ENCODE measurements at places on chromosomes 4 and X.

- DNase-seq = no peak
These were observed 204.9 kb downstream of the MAD2L1 start for GRCh38 chr4:119861731-119862130.

- no peak for DNase-seq
These were observed 186.2 kb downstream of the ANKRD50 start for GRCh38 chr4:124526331-124526730.

DNA sequence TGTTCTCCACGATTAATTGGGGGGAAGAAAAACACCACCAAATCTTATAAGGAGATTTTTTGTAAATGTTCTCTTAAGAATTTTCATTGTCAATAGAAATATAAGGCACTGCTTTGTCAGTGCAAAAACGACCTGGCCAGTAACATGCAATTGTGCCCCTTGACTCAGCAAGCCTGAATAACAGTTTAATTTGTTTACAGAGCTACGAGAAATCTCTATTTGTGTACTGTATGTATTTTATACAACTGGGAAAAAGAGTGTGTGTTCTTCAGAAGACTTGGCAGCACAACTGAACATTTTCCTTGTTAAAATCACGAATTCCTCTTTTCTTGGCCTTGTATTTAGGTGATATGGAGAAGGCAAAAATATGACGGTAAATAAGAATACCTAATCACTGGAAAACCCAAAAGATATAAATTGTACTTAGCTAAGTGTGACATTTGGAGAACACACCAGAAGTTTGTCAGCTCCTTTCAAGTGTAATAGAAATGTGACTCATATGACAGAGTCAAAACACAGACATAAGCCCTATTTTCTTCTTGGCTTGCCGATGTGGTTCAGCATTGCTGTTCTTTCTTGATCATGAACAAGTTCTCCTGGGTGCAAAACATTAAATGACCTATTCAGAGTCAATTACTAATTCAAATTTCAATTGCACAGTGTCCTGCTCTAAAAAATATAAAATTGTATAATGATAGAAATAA lies 945.0 kb upstream of the INTU start:
- no peak for DNase-seq

GRCh38 chr4:125808570-125808969 lies 493.8 kb downstream of the FAT4 start:
- DNase-seq = no peak

- DNase-seq = no peak
These were observed 118.8 kb downstream of the CHRNA9 start for GRCh38 chr4:40453912-40454311.

GRCh38 chr4:122334828-122335227 lies 44.0 kb upstream of the ADAD1 start:
- DNase-seq = no peak

DNA sequence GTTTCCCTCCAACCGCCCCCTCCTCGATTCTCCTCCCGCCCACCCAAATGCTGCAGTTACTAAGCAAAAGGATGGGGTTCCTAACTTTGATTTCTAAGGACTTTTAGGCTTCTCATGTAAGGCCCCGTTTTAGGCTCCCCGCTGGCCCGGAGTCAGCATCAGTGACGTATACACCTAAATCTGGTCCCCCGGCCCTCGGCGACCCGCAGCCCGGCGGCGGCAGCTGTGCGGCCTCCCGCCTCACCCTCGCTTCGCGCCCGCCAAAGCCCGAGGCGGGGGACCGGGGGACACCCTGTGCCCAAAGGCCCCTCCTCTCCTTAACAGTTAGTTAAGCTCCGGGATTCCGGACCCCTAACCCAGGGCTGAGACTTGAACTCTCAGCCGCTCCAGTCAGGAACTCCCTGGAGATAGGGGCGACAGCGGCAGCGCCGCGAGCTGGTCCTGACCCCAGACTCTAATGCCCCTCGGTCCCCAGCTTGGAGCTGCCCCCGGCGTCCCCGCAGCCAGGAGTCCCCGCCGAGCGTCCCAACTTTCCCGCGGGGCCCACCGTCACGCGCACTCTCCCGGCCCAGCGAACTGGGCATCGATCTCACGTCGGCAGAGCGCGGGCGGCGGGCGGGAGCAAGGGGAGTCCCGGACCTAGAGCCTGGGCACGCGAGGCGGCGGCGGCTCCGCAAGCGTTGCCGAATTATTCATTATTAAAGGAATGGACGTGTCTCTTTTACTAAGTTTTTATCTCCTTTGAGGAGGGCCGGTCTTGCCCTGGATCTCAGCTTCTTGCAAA lies 1.5 kb upstream of the NR3C2 start:
- DNase-seq = no peak

DNA sequence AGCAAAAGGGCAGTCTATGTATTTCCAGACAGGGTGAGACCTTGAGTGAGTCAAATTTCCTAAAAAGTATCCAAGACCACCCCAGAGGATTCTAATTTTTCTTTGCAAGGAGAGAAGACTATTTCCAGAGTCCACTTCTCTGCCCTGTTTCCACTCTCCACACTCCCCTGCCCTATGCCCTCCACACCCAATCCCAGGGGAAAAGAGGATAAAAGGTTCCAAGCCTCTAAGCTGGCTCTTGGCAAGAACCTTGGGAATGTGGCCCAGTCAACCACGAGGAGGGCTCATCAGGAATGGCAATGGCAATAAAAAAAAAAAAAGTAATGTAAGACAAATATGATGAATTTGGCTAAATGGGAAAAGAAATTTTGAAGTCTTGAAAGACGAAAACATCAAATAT lies 65.9 kb downstream of the SRPX start:
- DNase-seq = no peak

DNA sequence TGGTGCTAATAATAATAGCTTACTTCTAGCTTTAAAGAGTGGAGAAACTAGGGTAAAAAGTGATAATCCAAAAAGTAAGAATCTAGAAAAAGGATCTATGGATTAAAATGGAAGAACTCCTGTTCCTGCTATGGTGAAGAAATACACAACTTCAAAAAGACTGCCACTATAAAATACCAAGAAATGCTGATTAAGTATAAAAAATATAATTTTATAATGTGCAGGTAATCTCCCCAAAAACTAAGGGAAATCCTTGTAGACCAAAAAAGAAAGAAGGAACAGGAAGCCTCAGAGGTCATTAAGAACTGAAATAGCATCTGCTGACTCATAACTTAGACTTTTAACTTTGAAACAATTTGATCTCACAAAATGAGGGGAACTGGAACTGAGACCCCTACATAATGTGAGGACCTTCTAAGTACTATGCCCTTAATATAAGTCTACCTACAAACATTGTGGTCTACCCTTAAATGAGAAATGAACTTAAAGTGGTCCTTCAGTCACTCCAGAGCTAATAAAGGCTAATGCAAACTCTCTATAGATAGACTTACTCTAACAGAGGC lies 50.6 kb upstream of the SRPX start:
- no peak for DNase-seq

DNA sequence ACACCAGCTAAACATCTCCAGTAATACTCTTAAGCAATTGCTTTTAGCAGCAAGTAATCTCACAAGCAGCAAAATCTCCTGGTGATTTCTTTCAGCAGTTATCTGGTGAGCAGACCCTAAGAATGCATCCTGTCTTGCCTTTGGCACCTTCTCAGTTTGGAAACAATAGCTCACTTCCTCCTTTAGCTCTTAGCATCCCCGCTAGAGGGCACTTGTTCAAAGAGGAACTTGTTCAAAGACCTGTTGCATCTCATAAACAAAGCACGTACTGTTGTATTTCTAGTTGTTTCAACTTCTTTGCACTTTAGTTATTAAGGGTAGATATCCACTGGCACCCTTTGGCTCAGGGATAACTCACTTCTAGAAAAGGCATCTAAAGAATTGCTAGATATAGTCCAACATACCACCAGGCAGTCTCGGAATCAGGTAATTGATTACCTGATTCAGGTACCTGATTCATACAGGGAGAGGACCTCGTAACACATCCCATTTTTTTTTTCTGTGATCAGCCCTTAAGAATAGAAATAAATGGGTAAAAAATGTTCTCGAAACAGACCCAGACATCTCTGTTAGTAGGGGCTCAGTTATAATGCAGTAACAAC lies 81.9 kb upstream of the QRFPR start:
- DNase-seq = no peak

DNA sequence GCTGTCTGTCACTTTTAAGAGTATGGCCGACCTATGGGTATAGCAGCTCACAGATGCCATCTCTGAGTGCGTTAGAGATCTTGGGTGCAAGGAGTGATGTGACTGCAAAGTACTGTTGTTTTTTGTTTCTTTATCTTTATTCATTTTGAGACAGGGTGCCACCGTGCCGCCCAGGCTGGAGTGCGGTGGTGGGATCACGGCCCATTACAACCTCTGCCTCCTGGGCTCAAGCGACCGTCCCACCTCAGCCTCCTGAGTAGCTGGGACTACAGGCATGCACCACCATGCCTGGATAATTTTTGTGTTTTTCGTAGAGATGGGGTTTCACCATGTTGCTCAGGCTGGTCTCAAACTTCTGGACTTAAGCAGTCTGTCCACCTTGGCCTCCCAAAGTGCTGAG lies 71.4 kb downstream of the CCKAR start:
- no peak for DNase-seq

GRCh38 chr4:6697131-6697530 lies 3.5 kb downstream of the S100P start:
- DNase-seq = no peak

- DNase-seq = no peak
These were observed 474.7 kb downstream of the PCDH7 start for GRCh38 chr4:31194823-31195222.

DNA sequence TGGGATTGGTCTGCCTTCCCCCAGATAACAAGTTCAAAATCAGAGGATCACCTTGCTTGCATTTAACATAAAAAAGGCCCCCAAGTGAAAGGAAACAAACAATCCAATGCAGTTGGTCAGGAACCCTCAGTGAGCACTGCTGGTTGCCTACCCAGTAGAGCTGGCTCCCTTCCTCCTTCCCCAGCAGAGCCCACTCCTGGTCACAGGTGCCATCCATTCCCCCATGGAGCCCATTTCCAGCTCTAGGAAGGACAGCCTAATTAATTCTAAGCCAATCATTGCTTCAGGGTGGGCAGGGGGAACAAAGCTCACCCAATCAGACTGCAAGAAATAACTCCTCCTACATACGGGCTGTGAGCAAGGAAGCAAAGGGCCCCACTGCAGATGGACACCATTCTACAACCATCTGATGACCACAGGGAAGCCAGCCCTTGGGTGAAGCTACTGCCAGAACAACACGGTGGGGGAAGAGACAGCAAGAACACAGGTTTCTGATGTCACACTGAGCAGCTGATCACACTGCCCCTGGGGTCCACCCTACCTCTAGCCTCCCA lies 86.5 kb downstream of the SH3KBP1 start:
- no peak for DNase-seq

GRCh38 chrX:131139072-131139471 lies 80.9 kb downstream of the ARHGAP36 start:
- DNase-seq = no peak

DNA sequence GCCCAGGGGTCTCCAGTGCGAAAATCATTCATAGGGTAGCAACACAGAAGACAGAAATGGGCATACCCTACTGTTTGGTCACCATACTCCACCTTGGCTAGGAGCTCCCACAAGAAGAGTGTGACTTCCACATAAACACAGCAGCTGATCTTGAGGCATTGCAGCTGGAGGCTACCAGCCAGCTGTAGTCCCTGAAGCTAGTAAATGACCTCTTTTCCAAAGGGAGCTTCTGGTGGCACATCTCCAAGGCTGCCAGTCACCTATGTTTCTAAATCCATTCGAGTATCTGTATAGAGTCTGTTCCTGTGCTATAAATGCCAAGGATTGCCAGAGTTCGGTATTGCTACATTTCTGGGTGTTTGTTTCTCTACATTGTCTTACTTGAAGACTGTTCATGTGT lies 21.3 kb upstream of the PNPLA4 start:
- DNase-seq = no peak

DNA sequence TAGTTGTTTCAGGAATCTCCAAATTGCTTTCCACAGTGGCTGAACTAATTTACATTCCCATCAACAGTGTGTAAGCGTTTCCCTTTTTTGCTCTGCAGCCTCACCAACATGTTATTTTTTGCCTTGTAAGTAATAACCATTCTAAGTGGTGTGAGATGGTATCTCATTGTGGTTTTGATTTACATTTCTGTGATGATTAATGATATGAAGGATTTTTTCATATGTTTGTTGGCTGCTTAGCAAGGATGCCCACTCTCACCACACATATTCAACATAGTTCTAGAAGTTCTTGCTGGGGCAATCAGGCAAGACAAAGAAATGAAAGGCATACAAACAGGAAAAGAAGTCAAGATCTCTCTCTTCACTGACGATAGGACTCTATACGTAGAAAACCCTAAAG lies 472.4 kb downstream of the ZNF674 start:
- no peak for DNase-seq

DNA sequence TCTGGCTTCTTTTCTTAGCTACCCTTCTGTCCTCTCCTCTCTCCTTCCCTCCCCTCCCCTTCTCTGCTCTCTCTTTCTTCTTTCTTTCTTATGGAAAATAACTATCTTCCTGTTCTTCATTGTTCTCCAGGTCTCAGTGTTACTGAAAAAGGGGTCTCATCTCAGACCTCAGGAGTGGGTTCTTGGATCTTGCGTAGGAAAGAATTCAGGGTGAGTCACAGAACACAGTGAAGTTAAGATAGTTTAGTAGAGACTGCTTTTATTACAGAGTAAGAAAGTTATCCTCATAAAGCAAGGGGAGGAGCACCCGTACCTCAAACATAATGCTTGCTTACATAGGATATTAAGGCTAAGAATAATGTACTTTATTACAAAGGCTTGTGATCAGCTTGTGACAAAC lies 31.8 kb upstream of the CWH43 start:
- no peak for DNase-seq

GRCh38 chr4:51843309-51844152 lies 578 bp downstream of the DCUN1D4 start:
- no peak for DNase-seq

DNA sequence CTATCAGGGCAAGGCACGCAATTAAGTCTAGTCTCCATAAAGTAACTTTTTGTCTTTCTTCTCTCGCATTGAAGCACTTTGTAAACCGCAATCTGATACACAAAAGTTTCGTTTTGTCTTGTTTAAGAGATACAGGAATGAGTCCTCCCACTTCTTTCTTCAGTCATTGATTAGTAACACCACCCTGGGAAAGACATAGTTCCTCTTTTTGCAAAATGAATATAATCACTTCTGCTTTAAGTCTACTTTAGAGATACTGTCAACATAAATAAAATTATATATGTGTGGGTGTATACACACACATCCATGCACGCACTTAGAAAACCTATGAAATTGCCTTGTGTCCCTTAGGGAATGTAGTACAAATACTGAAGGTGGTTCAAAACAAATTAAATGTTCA lies 11.7 kb downstream of the COQ2 start:
- no peak for DNase-seq

GRCh38 chr4:119510395-119511149 lies 118.0 kb downstream of the PDE5A start:
- no peak for DNase-seq

GRCh38 chr4:7610022-7610670 lies 175.4 kb upstream of the PSAPL1 start:
- no peak for DNase-seq

- no peak for DNase-seq
These were observed 840 bp upstream of the CLCN3 start for GRCh38 chr4:169619518-169619957.

DNA sequence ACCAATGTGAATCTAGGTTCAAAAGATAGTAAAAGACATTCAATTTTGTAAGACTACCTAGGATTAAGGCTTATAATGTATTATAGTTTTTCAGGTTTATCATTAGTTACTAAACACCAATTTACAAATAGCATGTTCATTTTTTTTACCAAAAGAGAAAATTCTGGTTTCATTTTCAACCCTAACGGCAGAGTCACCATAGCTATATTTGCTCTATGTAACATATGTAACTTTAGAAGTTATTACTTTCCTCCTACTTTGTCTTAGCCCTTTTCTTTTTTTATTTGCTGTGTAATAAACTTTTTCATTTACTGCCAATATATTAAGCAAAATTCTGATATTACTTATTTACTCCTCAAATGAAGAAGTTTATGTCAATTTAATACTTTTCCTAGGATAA lies 639.6 kb downstream of the ARAP2 start:
- no peak for DNase-seq
